ENCODE measurements at places on chromosomes 6 and 20. TPM values are rescaled to one million over a fixed set of nuclear protein-coding genes. Genes with fewer than 3 reads are reported as not detected.

- DNase-seq = no peak
These were observed 50.4 kb downstream of the RBM38 start for GRCh38 chr20:57441510-57442154.

DNA sequence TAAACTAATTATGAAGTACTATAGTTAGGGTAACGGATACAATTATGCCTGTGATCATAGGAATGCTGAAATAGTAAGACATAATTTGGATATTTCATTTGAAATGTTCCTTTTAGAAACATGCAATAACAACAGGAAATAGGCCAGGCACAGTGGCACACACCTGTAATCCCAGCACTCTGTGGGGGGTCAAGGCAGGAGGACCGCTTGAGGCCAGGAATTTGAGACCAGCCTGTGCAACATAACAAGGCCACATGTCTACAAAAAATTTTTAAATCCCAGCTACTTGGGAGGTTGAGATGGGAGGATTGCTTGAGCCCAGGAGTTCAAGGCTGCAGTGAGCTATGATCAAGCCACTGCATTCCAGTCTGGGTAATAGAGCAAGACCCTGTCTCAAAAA is 25.7 kb upstream of the MYO6 start:
- no peak for DNase-seq

DNA sequence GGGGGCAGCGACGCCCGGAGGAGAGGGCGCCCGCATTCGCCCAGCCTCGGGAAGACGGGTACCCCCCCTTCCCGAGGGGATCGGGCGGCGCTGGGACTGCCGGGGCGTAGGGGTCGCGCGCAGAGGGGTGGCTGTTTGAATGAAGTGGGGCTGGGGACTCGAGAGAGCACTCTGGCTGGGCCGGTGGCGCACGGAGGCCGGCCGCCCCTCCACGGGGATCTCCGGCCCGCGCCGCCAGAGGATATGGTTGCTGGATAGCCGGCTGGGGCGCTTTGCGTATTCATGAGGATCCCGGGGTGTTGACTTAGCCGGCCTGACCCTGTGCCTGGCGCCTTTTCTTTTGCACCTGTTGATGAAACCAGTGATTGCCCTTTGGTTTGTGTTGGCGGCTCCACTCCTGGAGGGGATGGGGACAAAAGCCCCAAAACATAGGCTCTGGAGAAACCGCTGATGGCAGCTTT is 469 bp downstream of the SYNJ2 start:
- DNase-seq = no peak

- DNase-seq = no peak
These were observed 14.5 kb downstream of the PCIF1 start for GRCh38 chr20:45948742-45949541.

DNA sequence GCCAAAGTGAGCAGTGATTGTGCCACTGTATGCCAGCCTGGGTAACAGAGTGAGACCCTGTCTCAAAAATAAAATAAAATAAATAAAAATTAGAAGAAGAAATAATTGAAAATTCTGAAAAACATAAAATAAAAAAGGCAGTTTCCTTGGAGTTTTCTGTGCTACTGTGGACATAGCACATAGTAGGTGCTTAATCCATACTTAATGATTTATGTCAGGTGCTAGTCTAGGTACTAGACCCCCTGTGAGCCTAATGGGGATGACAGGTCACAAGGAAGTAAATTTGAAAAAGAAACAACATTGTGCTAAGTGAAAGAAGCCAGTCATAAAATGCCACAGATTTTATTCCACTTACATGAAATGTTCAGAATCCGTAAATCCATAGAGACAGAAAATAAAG is 9.2 kb upstream of the SLC9A8 start:
- DNase-seq = no peak

DNA sequence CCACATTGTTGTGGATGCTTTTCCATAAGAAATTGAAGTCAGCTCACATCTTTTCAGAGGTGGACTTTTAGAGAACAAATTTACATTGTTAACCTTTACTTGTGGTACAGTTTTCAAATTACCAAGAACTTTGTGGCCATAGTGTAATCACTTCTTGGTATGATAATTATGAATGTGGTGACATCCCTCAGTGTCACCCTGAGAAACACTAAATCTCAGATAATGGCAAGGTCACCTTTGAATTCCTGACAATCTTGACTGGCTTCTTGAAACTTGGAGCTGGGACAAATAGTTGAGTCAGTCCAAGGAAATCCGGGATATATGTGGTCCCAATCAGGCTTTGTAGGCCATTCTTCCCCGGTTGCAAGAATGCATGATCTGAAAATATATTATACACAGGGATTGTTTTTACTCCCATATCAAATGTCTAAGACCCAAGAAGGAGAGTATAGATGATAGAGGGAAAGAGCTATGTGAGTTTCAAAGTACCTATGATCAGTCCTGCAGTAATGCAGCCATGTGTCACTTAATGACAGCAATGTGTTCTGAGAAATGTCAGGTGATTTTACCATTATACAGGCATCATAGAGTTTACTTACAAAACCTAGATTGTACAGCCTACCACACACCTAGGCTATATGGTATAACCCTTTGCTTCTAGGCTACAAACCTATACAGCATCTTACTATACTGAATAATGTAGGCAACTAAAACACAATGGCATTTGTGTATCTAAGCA is 120.8 kb upstream of the MTHFD1L start:
- DNase-seq = no peak

GRCh38 chr6:63649847-63650265 is 14.3 kb downstream of the PHF3 start:
- DNase-seq = no peak

DNA sequence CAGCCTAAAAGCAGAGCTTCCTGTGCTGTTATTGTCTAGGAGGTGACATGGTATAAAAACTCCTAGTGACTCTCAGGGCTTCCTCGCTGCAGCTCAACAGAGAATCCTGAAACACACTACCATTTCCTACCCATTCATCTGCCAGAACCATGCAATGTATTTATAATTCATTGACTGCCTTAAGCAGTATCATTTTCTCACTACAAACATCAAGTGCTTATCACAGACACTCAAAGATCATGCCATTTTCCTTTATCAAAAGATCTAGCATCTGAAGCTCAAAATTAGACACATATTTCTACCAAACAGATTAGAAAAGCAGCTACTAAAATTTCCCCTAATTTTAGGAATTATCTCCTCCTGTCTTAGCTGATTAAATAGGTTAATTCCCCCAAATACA is 70.4 kb upstream of the IPCEF1 start:
- DNase-seq = no peak

DNA sequence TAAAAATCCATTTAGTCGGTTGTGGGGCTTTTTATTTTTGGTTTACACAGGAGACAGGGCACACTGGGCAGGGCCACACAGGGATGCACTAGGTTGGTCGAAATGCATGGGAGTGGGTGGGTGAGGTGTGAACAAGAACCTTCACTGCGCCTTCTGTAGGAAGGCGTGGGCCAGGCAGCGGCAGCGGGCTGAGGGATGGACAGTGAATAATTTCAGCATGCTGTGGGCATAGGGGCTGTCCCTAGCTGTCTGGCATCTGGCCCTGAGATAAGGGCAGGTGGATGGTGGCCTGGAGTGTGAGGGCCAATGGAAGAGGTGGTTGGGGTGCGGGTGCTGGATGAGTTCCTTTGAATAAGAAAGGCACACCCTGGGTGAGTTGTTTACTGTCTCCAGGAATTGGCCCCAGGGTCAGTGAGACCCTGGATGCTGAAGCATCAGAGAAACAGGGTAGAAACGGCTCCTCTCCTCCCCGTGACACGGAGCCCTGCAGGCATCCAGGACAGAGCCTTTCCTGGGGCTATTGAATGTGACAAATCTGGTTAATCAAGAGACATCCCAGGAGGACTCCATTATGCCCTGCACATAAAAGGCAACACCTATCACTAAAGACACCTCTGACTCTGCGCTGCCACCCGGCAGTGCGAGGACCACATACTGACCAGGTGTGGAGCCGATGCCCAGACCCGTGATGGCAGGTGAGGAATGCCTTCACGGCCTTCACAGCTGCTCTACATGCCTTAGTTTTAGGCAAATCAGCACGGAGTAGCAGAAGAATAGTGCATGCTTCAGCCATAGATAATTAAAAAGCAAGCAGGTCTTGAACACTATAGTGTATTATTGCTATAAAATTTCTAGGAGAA is 123.0 kb upstream of the SNX9 start:
- DNase-seq = no peak

DNA sequence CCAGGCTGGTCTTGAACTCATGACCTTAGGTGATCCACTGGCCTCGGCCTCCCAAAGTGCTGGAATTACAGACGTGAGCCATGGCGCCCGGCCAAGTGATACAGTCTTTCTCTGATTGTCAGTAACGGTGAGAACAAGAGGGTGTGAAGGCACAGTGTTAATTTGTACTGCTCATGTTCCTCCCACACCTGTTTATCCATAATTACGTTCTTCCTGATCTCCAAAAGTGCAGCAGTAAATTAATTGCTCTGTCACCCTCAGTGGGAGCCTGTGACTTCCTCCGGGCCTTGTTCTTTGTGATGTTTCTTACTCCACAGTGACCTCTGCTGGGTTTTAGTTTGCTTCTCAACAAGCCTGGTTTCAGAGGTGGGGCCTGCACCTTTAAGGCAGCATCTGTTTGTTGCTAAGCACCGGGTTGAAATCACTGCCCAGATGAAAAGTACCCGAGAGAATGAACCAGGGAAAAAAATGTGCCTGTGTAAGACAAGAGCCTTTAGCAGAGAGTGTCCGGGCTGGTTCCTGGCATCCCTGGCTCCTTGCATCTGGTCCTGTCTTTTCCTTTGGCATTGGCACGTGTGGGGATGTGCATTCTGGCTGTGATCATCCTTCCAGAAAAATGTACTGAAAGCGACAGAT is 89.1 kb upstream of the CLDN20 start:
- no peak for DNase-seq

GRCh38 chr6:72182337-72183246 is 296.2 kb downstream of the RIMS1 start:
- DNase-seq = no peak

RBM24 gene
- total RNA-seq = 0.84 TPM

UST gene
- 20.8 TPM for total RNA-seq

CCN5 gene
- total RNA-seq = 81.7 TPM

DEFB124 gene
- total RNA-seq = not detected

ARHGAP40 gene
- not detected for total RNA-seq

TMEM74B gene
- total RNA-seq = not detected

F13A1 gene
- total RNA-seq = 529 TPM

DPPA5 gene
- total RNA-seq = not detected

SLCO4A1 gene
- 26.1 TPM for total RNA-seq

PDE7B gene
- total RNA-seq = 14.2 TPM
